Fibroblast of skin of abdomen (primary cell): ENCODE measurements at places on chromosomes 1 and 21.

- DNase-seq = no peak
These were observed 177.4 kb upstream of the RNPC3 start for GRCh38 chr1:103348136-103348535.

- no peak for DNase-seq
These were observed 70.9 kb downstream of the PCP4 start for GRCh38 chr21:39938086-39938625.

GRCh38 chr1:218967836-218968235, 205.8 kb upstream of the LYPLAL1 start:
- DNase-seq = peak; percentile 10

GRCh38 chr1:230076121-230076520, 9.1 kb downstream of the GALNT2 start:
- DNase-seq = no peak

- no peak for DNase-seq
These were observed 58.7 kb downstream of the XCL2 start for GRCh38 chr1:168485048-168485447.

GRCh38 chr1:51969038-51969705, 21.3 kb downstream of the RAB3B start:
- DNase-seq = peak; percentile 95

GRCh38 chr21:43025636-43026180, 49.9 kb downstream of the CBS start:
- DNase-seq = peak; percentile 77

DNA sequence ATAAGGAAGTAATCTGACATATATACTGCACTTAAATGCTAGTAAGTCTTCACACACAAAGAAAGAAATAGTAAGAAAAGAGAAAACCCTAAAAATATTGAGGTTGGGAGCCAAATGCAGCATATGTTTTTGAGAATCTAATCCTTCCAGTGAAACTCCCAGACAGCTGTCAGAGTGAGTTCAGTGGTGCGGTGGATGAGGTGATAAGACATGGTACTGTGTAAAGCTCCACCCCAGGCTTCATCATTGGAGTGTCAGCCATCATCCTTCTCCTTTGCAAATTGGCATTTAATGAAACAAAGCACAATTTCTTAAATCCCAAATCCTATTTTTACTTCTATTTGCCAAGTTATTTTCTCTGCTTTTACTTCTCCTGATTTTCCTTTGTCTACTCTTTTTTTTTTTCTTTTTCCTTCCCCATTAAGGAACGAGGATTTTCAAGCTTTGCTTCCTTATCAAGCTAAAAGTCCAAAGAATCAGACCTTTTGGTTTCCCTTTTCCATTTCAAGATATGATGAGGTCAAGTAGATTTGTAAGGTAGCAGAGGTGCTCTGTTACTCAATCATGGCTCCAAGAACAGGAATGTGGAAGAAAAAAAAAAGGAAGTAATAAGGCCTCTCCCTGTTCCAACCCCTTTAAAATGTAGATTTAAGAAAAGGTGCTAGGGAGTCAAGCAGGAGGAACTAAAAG, 343.3 kb downstream of the SETD4 start:
- DNase-seq = no peak
